ENCODE measurements at places on chromosomes 11 and 22.

- DNase-seq: no peak
These were observed 32.7 kb downstream of the ZNF143 start for GRCh38 chr11:9493492-9493891.

GRCh38 chr11:113189909-113190667 is 124.3 kb upstream of the TTC12 start:
- peak; percentile 52 for DNase-seq

DNA sequence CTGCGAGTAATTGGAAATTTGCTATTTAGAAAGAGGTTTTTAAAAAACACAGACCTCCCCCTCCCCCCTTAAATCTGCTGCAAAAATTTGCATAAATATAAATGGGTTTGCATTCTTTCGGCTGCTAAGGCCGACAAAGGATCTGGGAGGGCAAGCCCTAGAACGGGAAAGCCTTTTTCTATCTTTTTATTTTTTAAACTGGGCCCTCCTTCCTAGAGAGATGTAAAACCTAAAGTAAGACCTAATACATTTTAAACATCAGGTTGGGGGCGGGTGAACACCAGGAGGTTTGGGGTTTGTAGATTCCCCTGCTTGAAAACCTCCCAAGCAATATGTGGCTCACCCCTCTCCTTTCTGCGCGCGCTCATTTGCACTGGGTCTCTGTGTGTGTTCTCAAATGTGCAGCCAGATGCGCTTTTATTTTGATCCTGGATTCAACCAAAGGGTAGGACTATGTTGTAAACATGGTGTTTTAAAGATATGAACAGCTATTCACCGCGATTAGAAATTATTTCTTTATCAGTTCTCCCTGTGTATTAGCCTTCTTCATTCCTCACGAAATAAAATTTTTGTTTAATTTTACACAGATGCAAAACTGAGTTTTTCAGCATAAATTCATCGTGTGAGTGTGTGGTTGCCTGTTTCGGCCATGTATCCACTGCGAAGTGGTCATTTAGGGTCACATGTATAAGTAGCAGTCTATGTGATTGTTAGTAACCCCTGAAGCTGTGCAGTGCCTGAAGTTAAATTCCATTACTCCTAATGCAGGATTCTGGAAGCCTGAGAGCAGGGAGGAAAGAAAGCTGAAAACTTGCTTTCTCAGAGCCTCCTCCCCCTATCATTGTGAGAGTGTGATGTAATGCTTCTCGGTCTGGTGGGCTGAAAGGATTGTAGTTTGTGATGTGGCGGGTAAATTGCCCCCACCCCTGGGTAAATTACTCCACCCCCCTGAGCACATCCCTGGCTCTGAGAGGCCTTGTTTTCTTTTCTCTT is 988 bp downstream of the TNRC6B start:
- no peak for DNase-seq

DNA sequence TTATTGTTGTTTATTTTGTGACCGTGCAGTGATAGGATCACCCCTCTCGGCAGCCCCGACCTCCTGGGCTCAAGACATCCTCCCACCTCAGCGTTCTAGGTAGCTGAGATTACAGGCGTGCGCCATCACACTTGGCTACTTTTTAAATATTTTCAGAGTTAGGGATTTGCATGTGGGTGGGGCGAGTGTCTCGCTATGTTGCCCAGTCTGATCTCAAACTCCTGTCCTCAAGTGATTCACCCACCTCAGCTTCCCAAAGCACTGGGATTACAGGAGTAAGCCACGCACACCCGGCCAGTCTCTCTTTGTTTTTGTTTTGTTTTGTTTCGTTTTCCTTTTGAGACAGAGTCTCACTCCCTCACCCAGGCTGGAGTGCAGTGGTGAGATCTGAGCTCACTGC is 1.2 kb upstream of the INTS5 start:
- DNase-seq: no peak

GRCh38 chr11:67283481-67283963 is 5.6 kb upstream of the ANKRD13D start:
- no peak for DNase-seq

DNA sequence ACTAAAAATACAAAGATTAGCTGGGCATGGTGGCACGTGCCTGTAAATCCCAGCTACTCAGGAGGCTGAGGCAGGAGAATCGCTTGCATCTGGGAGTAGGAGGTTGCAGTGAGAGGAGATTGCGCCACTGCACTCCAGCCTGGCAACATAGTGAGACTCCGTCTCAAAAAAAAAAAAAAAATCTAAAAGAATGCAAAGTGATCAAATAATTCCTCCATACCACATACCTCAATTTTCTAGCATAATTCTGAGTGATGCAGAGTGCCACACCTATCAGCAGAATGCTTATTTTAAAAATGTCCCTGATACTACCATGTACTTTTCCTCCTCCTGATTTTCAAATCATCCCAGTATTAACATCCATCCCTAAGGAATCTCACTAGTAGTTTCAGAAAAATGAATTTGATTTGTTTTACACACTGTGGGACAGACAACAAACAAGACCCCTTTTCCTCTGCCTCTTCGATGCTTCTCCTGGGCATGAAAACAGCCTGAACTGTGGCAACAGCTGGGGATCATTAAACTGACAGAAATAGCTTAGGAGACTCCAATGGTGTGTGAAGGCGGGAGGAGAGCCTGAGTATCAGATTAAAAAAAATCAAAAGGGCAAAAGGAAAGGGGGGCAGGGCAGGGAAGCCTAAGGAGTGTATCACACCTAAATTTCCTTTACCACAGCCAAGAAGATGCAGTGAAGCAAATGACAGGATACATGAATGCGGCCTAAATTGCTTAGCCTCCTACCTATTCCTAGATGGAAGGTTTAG is 114.7 kb downstream of the SGSM3 start:
- DNase-seq: no peak

DNA sequence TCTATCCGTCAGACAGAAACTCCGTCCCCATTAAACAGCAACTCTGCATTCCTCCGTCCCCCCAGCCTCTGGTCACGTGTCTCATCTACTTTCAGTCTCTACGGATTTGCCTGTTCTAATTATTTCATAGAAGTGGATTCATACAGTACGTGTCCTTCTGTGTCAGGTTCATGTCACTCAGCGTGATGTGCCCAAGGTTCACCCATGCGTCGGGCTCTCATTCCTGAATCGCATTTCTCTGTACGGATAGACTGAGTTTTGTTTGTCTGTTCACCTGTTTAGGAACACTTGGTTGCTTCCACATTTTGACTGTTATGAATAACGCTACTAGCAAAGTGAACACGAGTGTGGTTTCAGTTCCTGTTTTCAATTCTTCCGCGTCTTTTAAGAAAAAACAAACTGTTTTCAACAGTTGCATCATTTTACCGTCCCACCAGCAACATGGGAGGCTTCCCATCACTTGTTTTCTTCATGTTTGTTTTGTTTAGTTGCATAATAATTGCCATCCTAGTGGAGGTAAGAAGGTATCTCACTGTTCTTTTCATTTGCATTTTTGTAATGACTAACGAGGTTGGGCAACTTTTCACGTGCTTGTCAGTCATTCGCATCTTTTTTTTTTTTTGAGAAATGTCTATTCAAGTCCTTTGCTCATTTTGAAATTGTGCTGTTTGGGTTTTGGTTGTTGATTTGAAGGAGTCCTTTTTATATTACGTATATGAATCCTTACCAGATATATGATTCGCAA is 8.9 kb upstream of the NLRP6 start:
- DNase-seq: peak; percentile 85

- no peak for DNase-seq
These were observed 61.8 kb downstream of the RPL27A start for GRCh38 chr11:8744423-8744822.
